ENCODE measurements at places on chromosomes 7 and 10. TPM values are rescaled to one million over a fixed set of nuclear protein-coding genes. Genes with fewer than 3 reads are reported as not detected.

Gene HABP2
- total RNA-seq = not detected

GRCh38 chr10:88827671-88828070 is 24.0 kb downstream of the ANKRD22 start:
- H3K27ac ChIP-seq = no peak overlapping the region
- DNase-seq = no peak
- peaks cover 26% of the 10 kb centered on the region for H3K4me1 ChIP-seq
- no peaks in the 10 kb centered on the region for H3K27me3 ChIP-seq
- H3K4me3 ChIP-seq = no peak overlapping the region

Gene ANKRD26
- 6.6 TPM for total RNA-seq

DNA sequence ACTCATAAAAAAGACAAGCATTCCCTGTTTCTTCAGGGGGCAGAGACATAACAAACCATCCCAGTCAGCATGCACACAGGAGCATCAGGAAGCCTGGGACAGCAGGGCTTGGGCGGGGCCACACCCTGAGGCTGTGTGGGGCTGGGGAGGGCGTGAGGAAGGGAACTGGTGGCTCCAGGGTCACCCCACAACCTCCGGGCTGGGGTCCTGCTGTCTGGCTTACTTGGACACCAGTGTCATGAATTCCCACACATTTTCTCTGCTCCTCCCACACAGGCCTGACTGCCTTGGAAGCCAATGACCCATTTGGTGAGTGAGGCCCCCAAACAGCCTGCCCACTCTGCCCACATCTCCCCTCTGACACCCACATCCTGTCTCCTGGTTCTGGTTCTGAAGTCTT is 2.8 kb downstream of the FXYD4 start:
- H3K27me3 ChIP-seq = no peaks in the 10 kb centered on the region
- no peaks in the 10 kb centered on the region for H3K36me3 ChIP-seq
- no peak overlapping the region for H3K4me3 ChIP-seq
- no peak for DNase-seq
- H3K4me1 ChIP-seq = peaks cover 8% of the 10 kb centered on the region

GRCh38 chr10:118944959-118945633 is 84.4 kb upstream of the NANOS1 start:
- H3K4me1 ChIP-seq = no peaks in the 10 kb centered on the region
- no peak overlapping the region for H3K4me3 ChIP-seq
- H3K27ac ChIP-seq = no peak overlapping the region
- peaks cover 6% of the 10 kb centered on the region for H3K27me3 ChIP-seq
- no peaks in the 10 kb centered on the region for H3K36me3 ChIP-seq

- peaks cover 87% of the 10 kb centered on the region for H3K27me3 ChIP-seq
- H3K27ac ChIP-seq = no peak overlapping the region
- no peak overlapping the region for H3K4me3 ChIP-seq
- peaks cover 36% of the 10 kb centered on the region for H3K4me1 ChIP-seq
- DNase-seq = no peak
These were observed 10.6 kb downstream of the SKIDA1 start for GRCh38 chr10:21514818-21515351.

DNA sequence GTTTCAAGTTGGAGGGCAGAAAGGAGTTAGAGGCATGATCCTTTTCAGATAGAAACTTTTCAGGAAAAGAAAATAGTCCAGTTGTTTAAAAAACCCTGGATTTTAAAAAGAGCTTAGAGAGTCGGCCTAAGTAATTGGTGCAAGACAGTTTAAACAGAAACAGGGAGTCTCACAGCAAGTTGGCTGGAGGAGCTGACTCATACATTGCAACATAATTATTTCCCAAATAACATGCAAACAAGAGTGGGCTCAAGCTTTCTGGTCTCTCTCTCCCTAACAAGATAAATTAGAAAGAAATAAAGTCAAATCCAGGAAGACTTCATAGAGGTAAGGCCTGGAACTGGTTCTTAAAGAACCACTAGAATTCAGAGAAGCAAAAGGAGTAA is 100.3 kb upstream of the AGBL3 start:
- H3K27me3 ChIP-seq = no peaks in the 10 kb centered on the region
- no peak for DNase-seq
- H3K27ac ChIP-seq = no peak overlapping the region
- no peak overlapping the region for H3K4me3 ChIP-seq

DNA sequence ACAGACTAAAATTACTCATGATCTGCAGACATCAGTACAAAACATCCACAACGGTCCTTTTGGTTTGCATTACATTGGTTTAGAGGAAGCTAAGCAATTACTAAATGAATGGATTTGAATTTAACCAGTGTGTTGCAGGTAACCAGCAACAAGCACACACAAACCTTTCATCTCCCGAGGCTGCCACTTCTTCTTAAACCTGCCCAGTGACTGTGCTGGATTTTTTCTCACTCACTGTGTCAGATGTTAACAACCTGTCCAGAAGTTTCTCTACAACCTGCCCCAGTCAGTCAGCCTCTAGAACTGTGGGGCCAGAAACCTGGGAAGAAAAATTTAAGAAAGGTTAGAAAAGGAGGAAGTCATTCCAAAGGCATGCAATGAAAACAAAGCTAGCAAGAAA is 2.4 kb upstream of the MEOX2 start:
- H3K4me1 ChIP-seq = no peaks in the 10 kb centered on the region
- no peaks in the 10 kb centered on the region for H3K36me3 ChIP-seq
- DNase-seq = no peak
- H3K4me3 ChIP-seq = no peak overlapping the region
- H3K27ac ChIP-seq = no peak overlapping the region
